Stimulated activated CD4-positive, alpha-beta T cell treated with anti-CD3 and anti-CD28 coated beads, Interleukin-4, amount 100 ng/mL, for 4 hours (primary cell): ENCODE measurements at places on chromosomes 13 and 19.

DNA sequence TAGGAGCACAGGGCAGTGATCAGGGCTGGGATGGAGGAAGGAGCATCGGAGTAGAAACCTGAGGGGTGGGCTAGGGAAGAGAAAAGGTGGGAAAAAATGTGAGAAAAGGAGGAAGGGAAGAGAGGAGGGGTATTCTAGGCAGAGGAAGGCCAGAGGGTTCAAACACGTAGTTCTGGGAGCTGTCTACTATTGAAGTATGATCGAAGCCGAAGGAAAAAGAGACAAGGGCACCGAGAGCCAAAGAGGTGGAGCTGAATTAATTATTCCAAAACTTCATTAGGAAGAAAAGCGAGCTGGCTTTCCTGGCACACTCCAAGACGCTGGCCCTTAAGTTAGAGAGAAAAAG, 7.8 kb downstream of the DLL3 start:
- no peak for DNase-seq

GRCh38 chr19:30685426-30686000, 313.3 kb downstream of the ZNF536 start:
- DNase-seq = no peak

GRCh38 chr13:112178769-112179168, 111.8 kb downstream of the SOX1 start:
- DNase-seq = no peak

DNA sequence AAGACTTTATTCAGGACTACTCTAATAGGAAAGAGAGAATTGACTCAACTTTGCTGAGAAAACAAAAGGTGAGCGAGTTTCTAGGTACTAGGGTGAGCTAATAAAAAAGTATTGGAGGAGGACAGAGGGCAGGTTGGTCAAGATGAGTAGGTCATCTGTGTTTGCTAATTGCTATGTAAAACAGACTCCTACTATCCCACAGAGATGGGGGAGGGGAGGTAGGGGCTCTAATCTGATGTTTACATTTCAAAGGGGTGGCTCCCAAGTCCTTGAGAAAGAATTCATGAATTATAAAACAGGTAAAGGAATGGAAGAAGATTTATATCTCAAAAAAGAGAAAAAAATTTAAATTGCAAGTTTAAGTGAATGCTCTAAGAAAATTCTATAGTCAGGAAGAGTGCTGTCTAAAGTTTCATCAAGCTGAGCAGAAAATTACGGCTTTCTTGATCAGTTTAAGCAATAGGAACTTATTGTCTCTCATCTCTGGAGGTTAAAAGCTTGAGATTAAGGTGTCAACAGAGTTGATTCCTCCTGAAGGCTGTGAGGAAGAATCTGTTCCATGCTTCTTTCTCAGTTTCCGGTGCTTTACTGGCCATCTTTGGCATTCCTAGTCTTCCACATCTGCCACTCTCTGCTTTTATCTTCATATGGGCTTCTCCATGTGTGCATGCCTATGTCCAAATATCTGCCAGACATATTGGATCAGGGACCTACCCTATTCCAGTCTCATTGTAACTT, 790.3 kb downstream of the SLITRK5 start:
- DNase-seq = no peak

- no peak for DNase-seq
These were observed 177.5 kb downstream of the NDFIP2 start for GRCh38 chr13:79658333-79658975.

DNA sequence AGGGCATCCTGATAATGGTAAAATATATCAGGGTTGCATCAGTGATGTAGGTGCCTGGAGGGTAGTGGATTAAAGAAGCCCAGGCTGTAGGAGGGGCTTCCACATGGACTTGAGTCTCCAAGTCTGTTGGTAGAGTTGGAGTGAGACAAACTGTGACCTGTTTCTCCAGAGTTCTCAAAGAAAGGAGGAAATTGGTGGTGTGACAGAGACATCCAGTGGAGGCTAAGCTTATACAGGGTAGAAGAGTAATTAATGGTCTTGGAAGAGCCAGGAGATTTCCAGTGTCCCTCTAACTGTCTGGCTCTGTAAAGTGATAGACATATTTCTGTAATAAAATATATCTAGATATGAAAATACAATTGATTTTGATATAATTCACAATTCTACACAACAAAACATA, 61.1 kb downstream of the GPC5 start:
- no peak for DNase-seq
